ENCODE measurements at places on chromosomes 16 and 17.

GRCh38 chr16:83818276-83818675, 10.5 kb downstream of the HSBP1 start:
- DNase-seq, result no peak

DNA sequence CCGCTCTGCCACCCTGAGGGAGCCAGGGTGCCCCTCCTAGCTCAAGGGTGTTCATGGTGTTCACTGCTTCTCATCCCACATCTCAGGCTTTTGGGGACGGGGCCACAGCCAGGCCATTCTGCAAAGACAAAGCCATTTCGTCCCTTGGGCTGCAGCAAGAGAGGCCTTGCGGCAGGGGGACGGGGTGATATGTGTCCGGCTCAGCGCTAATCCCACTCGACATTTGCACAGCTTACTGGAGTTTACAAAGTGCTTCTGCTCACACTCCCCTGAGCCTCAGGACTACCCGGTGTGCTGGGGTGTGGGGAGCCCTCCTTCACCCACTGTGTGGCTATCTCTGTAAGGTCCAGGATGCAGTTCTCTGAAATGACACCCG, 84.3 kb downstream of the RTN4RL1 start:
- DNase-seq, result no peak

- no peak for DNase-seq
Measured at GRCh38 chr17:81517339-81518112, 4.9 kb upstream of the ACTG1 start.

GRCh38 chr17:68777243-68777855, 176.2 kb upstream of the FAM20A start:
- peak; percentile 58 for DNase-seq

GRCh38 chr17:41542357-41542756, 14.2 kb upstream of the KRT19 start:
- DNase-seq, result no peak

DNA sequence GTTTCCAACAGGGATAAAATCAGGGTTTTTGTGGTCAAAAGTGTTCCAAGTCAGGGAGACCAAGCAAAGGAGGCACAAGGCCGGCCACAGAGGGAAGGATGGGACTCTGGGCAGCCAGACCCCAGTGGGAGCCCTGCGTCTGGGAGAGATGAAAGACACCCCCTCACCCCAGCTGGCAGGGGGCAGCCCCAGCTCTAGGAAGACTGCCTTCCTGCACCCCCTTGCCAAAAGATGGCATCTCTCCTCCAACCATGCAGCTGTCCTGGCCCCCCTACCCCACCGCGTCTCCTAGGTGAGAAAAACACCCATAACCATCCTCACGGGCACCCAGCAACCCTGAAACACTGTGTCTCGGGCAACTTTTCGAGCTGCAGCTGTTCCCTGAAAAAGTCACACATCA, 51.3 kb downstream of the CUEDC1 start:
- DNase-seq, result no peak

DNA sequence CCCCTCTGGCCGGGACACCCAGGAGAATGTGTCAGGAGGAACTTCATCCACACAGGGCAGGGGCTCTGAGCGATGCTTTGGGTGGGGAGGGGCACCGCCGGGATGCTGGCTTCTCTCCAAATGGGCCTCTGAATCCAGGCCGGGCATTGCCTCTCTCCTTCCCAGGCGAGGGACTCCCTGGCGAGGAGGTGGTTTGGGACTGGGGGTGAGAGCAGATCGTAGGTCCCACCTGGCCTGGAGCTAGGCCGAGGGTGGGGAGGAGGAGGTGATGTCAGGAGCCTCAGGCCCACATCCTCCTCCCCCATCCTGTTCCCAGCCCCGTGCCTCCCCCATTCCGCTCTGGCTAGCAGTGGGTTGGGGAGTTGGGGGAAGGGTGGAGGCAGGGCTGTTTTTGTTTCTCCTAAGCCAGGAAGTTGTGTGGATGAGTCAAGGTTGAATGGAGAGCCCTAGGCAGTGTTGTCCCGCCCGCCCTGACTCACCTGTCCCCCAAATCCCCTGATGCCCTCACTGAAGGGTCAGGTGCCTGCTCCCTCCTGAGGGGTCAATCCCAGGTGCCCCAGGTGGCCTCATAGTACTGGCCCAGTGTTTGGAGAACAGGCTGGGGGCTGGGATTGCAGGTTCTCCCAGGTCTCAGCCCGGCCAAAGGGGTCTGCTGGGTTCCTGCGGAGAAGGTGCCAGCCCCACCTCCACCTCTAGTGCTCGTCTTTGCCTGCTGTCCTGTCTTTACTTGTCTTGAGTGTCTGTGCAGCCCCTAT, 2.8 kb downstream of the GRB7 start:
- no peak for DNase-seq

DNA sequence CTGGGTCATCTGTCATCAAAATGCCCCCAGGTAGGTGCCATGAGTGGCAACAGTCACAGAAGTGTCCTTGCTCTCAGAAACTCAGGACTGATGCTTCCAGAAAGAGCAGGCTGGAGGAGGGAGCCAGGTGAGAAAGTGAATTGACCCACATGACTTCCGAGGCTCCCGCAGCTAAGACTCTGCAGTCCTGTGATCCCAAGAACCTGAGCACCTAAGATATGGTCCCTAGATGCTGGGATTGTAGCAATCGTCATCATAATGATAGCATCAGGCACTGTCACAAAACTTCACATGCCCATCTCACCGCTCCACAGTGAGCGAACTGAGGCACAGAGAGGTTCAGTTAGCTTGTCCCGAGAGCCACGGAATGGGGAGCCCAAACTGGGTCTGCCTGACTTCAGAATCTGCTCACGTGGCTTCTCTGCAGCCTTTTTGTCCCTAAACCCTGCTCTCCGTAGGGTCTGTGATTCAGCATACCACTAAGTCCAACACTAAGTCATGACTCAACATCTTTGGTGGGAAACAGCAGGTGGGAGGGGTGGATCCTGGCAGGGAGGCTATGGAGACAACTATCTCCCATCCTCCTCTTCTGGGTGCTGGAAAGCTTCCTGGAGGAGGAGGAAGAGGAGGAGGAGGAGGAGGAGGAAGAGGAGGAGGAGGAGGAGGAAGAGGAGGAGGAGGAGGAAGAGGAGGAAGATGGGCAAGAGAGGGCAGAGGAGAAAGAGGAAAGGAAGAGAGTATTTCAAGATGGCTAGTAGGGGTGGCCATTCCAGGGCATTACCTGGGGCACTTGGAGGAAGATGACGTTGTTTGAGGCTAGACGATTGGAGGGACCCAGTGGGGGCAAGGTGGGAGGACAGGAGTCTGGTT, 55.5 kb upstream of the DLX4 start:
- DNase-seq, result no peak

DNA sequence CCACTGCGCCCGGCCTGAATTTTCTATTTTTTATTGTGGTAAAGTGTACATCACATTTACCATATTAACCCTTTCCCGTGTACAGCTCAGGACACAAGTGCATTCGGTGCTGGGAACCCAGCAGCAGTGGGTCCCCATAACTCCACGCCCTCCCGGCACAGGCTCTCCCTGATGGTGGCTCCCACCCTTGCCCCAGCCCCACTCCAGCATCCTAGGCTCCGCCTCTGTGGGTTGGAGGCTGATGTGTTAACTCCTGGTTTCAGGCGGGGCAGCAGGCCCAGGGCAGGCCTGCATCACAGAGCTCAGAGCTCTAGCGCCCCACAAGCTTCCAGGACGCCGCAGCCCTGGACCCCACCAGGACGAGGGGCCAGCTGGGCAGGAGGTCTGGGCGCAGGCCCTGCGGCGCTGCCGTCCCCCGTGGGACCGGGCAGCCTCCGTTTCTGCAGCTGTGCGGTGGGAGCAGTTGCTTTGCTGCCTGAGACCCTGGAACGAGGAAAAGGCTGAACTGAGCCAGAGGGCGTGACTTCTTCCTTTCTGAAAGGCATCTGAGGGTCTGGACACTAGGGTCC, 19.6 kb downstream of the ZFPM1 start:
- DNase-seq, result no peak

GRCh38 chr16:1723450-1724147, 17.6 kb downstream of the MAPK8IP3 start:
- DNase-seq, result no peak

GRCh38 chr17:57682701-57683100, 62.4 kb downstream of the CCDC182 start:
- no peak for DNase-seq

DNA sequence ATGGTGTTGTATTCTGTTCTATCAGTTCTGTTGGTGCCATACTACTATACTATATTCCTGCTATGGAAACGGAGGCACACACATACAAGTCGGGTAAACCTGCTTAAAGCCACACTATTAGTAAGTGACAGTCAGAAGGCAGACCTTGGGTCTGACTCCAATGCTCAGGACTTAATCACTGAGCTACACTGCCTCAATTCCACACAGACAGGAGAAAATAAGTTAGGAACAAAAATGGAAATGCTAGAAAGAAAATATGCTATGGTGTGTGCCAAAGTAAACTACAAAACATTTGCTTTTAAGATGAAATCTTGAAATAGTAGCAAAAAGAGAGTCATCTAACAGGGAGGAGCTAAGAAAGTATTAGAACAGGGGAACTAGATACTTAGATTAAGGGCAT, 48.1 kb downstream of the MYO1D start:
- DNase-seq, result no peak

- DNase-seq, result no peak
Measured at GRCh38 chr17:76076146-76076764, 1.7 kb downstream of the GALR2 start.

GRCh38 chr17:5437721-5438317, 1.1 kb downstream of the C1QBP start:
- DNase-seq, result no peak

GRCh38 chr17:55931446-55931845, 180.6 kb downstream of the PCTP start:
- no peak for DNase-seq

GRCh38 chr17:2751491-2751890, 2.0 kb upstream of the CCDC92B start:
- DNase-seq, result no peak

GRCh38 chr17:38691154-38691553, 13.9 kb upstream of the MLLT6 start:
- no peak for DNase-seq

- no peak for DNase-seq
Measured at GRCh38 chr17:27239046-27239445, 54.9 kb upstream of the WSB1 start.

- no peak for DNase-seq
Measured at GRCh38 chr16:22692916-22693637, 120.9 kb upstream of the HS3ST2 start.

GRCh38 chr17:9677896-9678295, 32.6 kb downstream of the USP43 start:
- no peak for DNase-seq

Data from glomerular endothelial cell (primary cell).